Adrenal gland (tissue), 19 donors: ENCODE measurements at places on chromosomes 3 and 15.

- DNase-seq, result no peak
Observed at GRCh38 chr3:128187495-128187894, 34.2 kb downstream of the EEFSEC start.

DNA sequence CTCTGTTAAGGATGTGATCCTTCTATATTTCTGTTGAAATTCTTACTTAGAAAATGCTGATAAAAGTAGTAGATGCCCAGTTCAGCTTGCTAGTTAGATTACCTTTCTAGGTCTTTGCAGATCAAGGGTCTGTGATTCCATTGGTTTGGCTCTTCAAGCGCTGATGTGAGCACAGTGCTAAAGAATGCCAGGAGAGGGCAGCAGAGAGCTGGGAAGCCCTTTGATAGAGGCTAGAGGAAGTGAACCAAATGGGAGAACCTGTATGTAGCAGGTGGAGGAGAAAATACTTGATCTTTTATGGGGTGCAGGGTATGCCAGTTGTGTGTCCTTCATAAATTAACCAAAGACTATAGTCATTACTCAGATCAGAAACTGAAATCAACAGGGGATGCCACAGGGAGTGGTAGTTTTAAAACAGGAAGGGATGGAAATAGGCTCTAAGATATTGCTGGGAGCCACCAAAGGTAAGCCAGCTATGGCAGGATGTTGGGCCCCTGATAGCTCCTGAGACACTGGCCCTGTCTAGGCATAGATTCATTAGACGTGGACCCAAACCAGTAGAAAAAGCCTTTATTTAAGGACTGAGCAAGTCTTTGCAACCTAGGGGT is 677.4 kb downstream of the SQOR start:
- DNase-seq, result peak; percentile 86

GRCh38 chr3:145776782-145777408 is 384.1 kb downstream of the PLOD2 start:
- peak; percentile 50 for DNase-seq

DNA sequence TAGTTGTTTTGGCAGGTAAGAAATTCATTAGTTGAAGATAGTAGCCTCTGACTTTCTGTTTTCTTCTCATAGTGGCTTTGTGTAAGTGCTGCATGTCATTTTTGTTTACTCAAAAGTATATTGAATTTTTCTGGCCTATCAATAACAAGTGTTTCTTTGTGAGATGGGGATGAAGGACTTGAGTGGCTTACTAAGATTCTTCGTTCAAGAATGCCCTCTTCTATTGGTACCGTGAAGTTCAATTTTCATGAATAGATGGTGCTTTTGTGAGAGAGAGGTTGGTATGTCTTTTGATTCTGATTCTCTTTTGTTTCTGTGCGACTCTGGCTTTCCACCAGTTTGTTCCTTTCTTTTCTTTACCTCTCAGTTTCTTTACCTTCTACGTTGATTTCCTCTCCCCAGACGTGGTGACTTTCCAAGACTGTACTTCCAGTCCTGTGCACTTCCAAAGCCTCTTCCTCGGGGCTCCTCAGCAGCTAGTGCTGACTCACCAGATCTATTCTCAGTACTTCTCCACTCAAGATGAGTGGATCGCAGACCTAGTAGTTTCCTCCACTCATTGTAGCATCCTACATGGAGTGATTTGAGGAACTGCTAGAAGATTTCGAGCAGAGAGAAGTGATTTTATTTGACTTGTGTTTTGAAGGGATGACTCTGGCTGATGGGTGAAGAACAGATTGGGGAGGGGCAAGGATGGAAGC is 82.0 kb upstream of the EPHB3 start:
- no peak for DNase-seq
